ENCODE measurements at places on chromosomes 3 and 15.
A peak's percentile ranks its signal among the peaks of the same experiment; 100 is the strongest.

DNA sequence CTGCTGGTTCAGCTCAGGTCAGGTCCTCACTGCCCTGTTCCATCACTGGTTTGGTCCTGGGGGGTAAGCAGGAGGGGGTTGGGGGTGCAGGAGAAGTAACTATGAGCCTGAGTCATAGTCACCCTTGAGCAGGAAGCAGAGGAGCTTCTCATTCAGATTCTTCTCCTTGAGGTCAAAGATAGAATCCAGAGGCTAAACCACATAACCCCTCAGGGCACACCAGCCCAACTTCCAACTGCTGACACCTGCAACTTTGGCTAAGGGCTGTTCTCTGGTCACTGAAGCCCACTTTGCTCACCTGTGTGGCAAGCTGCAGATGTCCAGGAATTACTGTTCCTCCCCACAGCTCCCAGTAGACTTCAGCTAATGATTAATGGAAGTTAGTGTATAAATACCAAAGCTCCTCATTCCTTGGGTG, 48.8 kb upstream of the LRRFIP2 start:
- no peak for DNase-seq

- no peak for DNase-seq
Measured at GRCh38 chr3:18840535-18841137, 307.7 kb upstream of the KCNH8 start.

GRCh38 chr15:50190166-50190570, 8.2 kb downstream of the SLC27A2 start:
- no peak for DNase-seq

GRCh38 chr3:2568156-2568555, 469.5 kb downstream of the CNTN4 start:
- DNase-seq: no peak

DNA sequence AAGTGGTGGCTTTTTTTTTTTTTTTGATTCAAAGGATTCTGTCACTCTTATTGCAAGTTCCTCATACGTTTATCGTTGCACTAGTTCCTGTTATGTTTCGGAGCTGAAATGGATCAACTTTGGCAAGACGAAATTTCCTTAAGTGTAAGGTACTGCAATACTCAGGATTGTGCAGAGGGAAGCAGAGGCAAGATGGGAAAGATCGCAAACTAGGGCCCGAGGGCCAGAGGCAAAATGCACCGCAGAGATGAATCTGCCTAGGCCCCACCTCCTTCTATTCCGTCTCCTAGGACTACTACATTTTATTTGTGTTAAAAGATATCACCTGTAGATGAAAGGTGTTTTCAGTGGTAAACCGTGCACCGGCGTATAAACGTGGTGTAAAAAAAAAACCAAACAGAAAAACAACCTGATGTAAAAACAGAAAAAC, 331 bp downstream of the RNU6-1 start:
- DNase-seq: peak; percentile 47

- peak; percentile 58 for DNase-seq
Measured at GRCh38 chr15:84840741-84841429, 23.7 kb downstream of the ALPK3 start.

GRCh38 chr3:122394173-122394572, 10.2 kb downstream of the FAM162A start:
- no peak for DNase-seq

DNA sequence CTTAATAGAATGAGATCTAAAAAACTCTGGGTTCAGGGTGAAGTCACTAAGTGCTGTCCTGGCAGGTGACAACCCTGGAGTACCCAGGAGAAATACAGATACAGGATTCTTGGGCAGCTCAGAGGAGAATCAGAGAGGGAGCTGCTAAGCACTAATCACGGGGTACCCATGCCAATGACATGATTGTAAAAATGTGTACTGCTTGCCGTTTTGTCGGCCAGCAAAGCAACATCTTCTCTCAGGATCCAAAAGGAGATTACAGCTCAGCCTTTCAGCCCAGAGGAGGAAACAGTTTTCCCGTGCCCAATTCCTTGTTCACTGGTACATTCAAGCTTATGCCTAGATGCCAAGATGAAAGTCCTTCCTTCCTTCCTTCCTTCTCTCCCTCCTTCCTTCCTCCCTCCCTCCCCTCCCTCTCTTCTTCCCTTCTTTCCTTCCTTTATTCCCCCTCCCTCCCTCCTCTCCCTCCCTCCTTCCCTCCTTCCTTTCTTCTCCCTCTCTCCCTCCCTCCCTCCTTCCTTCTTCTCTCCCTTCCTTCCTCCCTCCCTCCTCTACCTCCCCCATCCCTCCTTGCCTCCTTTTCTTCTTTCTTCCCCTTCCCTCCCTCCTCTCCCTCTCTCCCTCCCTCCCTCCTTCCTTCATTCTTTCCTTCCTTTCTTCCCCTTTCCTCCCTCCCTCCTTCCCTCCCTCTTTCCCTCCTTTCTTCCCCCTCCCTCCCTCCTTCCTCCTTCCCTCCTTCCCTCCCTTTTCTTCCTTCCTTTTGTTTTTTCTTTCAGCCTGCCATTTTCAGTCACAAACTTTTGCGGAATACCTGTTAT, 4.1 kb upstream of the MINAR1 start:
- DNase-seq: no peak

DNA sequence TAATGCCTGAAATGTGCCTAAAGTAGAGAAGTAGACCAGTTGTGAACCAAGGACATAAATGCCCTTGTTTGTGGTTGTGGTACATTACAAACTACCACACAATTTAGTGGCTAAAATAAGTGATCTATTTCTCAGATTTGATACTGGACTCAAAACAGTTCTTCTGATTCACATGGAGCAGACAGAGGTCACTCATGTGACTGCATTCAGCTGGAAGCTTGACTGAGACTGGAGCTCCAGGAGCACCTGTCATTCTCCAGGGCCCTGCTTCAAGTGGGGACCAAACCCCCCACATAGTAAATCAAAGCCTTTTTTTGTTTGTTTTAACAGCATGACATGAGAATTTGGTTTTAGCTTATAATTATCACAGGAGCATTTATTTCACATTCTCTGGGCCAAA, 301.2 kb downstream of the OXSM start:
- no peak for DNase-seq

GRCh38 chr3:10962481-10963036, 30.0 kb upstream of the SLC6A1 start:
- DNase-seq: no peak

- DNase-seq: no peak
Measured at GRCh38 chr3:188900421-188900951, 271.3 kb upstream of the TPRG1 start.

GRCh38 chr15:75076277-75076676, 52.9 kb downstream of the PPCDC start:
- DNase-seq: no peak

- peak; percentile 49 for DNase-seq
Measured at GRCh38 chr3:127026036-127026435, 43.1 kb downstream of the PLXNA1 start.

GRCh38 chr15:50908209-50909009, at the start of gene AP4E1:
Gene AP4E1 (plus strand): TSS chr15:50908683. CDS start chr15:50908779, 96 bp downstream.
- DNase-seq: peak; percentile 96

DNA sequence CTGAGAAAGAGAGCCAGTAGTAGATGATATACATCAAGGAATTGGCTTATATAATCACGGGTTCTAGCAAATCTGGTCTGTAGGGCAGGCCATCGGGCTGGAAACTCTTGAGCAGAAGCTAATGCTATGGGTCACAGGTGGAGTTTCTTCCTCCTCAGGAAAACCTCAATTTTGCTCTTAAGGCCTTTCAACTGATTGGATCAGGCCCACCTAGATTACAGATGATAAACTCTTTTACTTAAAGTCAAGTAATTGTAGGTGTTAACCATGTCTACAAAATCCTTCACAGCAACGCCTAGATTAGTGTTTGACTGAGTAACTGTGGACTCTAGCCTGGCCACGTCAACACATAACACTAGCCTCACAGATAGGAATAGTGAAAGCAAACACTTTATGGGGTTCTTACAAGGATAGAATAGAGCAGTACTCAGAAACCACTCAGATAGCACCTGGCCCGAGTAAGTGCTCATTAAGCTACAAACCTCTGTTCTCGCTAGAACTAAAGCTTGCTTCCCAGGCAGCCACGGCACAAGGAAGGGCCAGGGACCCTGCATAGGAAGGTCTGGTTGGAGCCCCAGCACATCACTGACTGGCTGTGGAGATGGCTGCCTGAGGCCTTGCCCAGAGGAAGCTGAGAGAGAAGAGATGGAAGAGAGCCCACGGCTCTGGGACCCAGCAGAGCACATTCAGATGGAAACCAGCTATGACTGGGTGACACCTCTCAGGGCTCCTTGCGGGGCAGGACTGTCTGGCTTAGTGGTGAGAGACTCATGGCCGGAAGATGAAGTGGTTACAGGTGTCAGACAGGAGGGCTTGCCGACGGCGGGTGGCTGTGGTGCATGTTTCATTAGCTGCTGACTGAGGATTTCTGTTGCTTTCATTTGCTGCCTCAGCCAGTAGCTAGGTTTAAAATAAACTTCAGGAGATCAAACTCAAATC, 202.5 kb upstream of the TLE3 start:
- no peak for DNase-seq

DNA sequence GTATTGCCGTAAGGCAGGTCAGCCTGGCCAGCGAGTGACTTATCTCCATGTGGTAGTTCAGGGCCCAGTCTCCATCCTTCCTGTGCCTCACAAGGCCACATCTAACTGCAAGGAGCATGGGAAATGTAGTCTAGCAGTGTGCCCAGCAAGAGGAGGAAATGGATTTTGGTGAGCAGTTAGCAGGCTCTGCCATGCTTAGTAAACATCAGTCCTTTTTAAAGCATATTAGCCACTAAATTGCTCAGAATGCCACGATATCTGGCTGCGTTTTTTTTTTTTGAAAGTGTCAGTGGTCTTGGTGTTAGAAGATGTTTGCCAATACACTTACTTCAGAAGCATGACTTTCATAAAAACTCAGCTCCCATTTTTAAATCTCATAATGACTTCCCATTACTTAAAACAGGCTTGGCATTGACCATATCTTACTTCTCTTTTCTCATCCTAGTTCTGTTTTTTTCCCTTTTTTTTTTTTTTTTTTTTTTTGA, 470.2 kb upstream of the TPRG1 start:
- DNase-seq: no peak

- no peak for DNase-seq
Measured at GRCh38 chr3:189337673-189338091, 165.9 kb downstream of the TPRG1 start.

- no peak for DNase-seq
Measured at GRCh38 chr3:141812586-141812985, 49.4 kb downstream of the GRK7 start.

DNA sequence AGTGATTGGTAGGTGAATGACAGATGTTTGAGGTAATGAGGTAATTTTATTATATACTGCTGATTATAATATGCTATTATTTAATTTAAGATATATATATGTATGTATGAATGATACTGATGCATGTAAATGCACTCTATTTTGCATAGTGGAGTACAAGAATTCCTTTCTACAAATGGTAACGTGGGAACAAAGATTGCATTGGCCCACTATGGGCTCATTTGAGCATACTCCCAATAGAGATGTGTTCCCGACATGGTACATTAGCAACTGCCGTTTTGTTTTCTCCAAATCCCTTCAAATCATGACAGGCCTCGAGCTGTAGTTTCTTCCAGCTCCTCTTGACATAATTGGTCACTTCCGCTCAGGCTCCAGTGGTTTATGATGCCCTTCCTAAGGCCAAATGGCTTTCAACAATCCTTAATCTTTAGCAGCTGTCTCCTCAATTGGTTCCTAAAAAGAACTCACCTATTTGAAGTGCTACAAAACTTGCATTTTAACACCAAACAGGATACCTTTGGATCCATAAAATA, 266.1 kb downstream of the ADAMTSL3 start:
- DNase-seq: no peak

- DNase-seq: no peak
Measured at GRCh38 chr3:12822725-12823373, 18.5 kb downstream of the RPL32 start.
